A549 treated with DMSO at 1 μM for 4 hours (cell line): ENCODE measurements at places on chromosomes 2 and 18. TPM values are rescaled to one million over a fixed set of nuclear protein-coding genes. Genes with fewer than 3 reads are reported as not detected.

Gene MALL
- 149 to 172 TPM (median 158 TPM) in 5 replicates for total RNA-seq

Gene RSAD2
- 0.15 to 0.62 TPM (median 0.34 TPM) in 5 replicates for total RNA-seq

Gene CD302
- 2.0 to 2.8 TPM (median 2.4 TPM) in 5 replicates for total RNA-seq

Gene FOSL2
- total RNA-seq, result 42.2 to 52.1 TPM (median 48.9 TPM) in 5 replicates

Gene CRYGD
- not detected in 5 replicates for total RNA-seq

Gene CYP26B1
- 12.2 to 15.5 TPM (median 14.9 TPM) in 5 replicates for total RNA-seq

Gene POTEJ
- not detected in 5 replicates for total RNA-seq

Gene NETO1
- not detected in 5 replicates for total RNA-seq

Gene MAP3K19
- total RNA-seq, result not detected in 5 replicates

Gene LYPD1
- 15.1 to 20.5 TPM (median 18.2 TPM) in 5 replicates for total RNA-seq

Gene SPEG
- total RNA-seq, result 5.8 to 8.1 TPM (median 6.6 TPM) in 5 replicates

Gene SLC19A3
- 2.5 to 3.8 TPM (median 3.2 TPM) in 5 replicates for total RNA-seq

Gene TNFRSF11A
- 6.3 to 11.9 TPM (median 9.5 TPM) in 5 replicates for total RNA-seq

Gene RAX
- total RNA-seq, result not detected in 5 replicates

Gene LRRFIP1
- 77.0 to 105 TPM (median 99.1 TPM) in 5 replicates for total RNA-seq

Gene ZNF638
- total RNA-seq, result 62.8 to 76.6 TPM (median 72.2 TPM) in 5 replicates

Gene GKN1
- total RNA-seq, result 0.57 to 0.74 TPM (median 0.71 TPM) in 5 replicates

Gene BCS1L
- 38.3 to 50.3 TPM (median 44.1 TPM) in 5 replicates for total RNA-seq

Gene TRABD2A
- total RNA-seq, result 8.9 to 10.8 TPM (median 10.3 TPM) in 5 replicates

Gene CSRNP3
- not detected in 5 replicates for total RNA-seq

Gene OTOS
- total RNA-seq, result 0.21 TPM in 1 of 5 replicates, not detected in the others

Gene RESP18
- not detected in 5 replicates for total RNA-seq

Gene HOXD12
- total RNA-seq, result not detected in 5 replicates

Gene EFEMP1
- total RNA-seq, result 30.5 to 51.4 TPM (median 45.1 TPM) in 5 replicates

Gene CGREF1
- 7.0 to 8.3 TPM (median 7.9 TPM) in 5 replicates for total RNA-seq

Gene FBXO41
- total RNA-seq, result 4.4 to 6.1 TPM (median 5.3 TPM) in 5 replicates

Gene SERPINB3
- 0.10 to 0.18 TPM (median 0.13 TPM) in 4 of 5 replicates, not detected in the other for total RNA-seq

Gene ZSCAN30
- total RNA-seq, result 0.58 to 1.4 TPM (median 0.86 TPM) in 5 replicates

Gene ACVR1C
- 0.01 to 0.07 TPM in 2 of 5 replicates, not detected in the others for total RNA-seq

Gene ST8SIA3
- total RNA-seq, result not detected in 5 replicates

Gene NTSR2
- total RNA-seq, result not detected in 5 replicates

Gene APCDD1
- total RNA-seq, result not detected in 5 replicates

Gene SP100
- total RNA-seq, result 28.2 to 36.6 TPM (median 30.6 TPM) in 5 replicates

Gene ANKRD30B
- not detected in 5 replicates for total RNA-seq

Gene GALNT13
- 7.9 to 12.6 TPM (median 11.1 TPM) in 5 replicates for total RNA-seq

Gene IL18RAP
- 0.02 to 0.06 TPM in 2 of 5 replicates, not detected in the others for total RNA-seq

Gene IL36B
- 0.15 to 0.25 TPM (median 0.24 TPM) in 3 of 5 replicates, not detected in the others for total RNA-seq

Gene VWA3B
- 0.10 TPM in 1 of 5 replicates, not detected in the others for total RNA-seq

Gene MRPL19
- 61.0 to 84.8 TPM (median 76.9 TPM) in 5 replicates for total RNA-seq

Gene GNAL
- 6.7 to 7.8 TPM (median 6.8 TPM) in 5 replicates for total RNA-seq

Gene SERPINB2
- 0.05 to 0.08 TPM in 2 of 5 replicates, not detected in the others for total RNA-seq

Gene ADCY3
- total RNA-seq, result 73.0 to 86.5 TPM (median 79.7 TPM) in 5 replicates

Gene GAD1
- 0.41 to 1.1 TPM (median 0.68 TPM) in 5 replicates for total RNA-seq

Gene ALLC
- 0.05 TPM in 1 of 5 replicates, not detected in the others for total RNA-seq

Gene DYNC2LI1
- 12.0 to 14.2 TPM (median 13.8 TPM) in 5 replicates for total RNA-seq

Gene IL36G
- not detected in 5 replicates for total RNA-seq

Gene TEKT4
- total RNA-seq, result not detected in 5 replicates

Gene KCNK3
- 1.2 to 1.6 TPM (median 1.4 TPM) in 5 replicates for total RNA-seq

Gene RABL2A
- total RNA-seq, result 6.9 to 10.8 TPM (median 9.1 TPM) in 5 replicates

Gene LRP1B
- total RNA-seq, result not detected in 5 replicates
